ENCODE measurements at places on chromosomes 7 and 10.

DNA sequence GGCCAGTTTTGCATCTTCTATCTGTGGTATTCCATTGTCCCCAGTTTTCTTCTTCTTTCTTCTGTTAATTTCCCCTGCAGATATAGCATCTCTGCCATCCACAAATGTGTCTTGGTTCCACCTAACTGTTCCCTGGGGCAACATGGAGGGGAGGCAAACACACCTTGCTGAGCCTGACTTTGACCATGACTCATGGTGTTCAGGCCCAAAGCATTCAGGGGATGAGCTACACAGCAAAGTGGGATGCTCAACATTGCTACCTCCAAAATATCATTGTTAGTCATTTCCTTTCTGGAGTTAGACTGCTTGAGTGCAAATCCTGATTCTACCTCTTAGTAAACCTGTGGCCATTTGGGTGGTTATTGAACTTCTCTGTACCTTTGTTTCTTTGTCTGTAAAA, 542.7 kb downstream of the LRMDA start:
- DNase-seq, result no peak

GRCh38 chr10:132459301-132460003, 62.5 kb downstream of the PWWP2B start:
- DNase-seq, result no peak

DNA sequence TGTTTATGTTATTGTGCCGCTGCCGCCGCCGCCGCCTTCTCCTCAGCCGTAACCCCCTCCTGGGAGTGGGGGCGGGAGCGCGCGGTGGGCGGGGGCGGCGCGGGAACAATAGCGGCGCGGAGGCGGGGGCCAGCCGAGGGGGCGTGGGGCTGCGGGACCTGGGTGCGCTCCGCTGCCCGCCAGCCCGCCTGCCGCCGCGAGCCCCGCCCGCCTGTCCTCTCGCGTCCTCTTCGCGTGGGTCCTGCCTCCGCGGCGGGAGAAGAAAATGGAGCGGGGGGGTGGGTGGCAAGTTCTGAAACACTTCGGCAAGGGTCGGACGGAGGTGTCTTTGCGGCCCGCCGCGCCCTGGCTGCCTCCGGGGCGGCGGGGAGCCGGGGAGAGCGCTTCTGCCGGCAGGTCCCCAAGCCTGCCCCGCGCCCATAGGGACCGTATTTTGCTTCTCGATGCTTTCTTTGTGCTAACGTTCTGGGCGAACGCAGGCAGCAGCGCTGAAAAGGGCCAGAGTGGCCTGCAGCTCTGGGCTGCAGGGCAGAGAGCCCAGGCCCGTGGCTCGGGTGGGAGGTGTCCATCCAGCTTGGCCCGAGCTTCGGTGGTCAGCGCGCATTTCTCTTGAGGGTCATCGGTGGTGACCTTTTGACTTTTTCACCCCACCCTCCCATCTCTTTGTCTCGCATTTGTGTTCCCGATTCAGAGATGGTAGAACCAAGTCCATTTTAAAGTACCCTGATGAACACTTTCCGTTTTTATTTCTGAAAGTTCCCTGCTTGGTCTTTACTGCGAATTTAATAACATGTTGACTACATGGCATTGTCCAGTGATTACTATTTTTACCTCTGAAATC, 613 bp downstream of the MAPK8 start:
- peak; percentile 67 for DNase-seq

- DNase-seq, result no peak
Observed at GRCh38 chr7:82375129-82375528, 68.4 kb downstream of the CACNA2D1 start.

DNA sequence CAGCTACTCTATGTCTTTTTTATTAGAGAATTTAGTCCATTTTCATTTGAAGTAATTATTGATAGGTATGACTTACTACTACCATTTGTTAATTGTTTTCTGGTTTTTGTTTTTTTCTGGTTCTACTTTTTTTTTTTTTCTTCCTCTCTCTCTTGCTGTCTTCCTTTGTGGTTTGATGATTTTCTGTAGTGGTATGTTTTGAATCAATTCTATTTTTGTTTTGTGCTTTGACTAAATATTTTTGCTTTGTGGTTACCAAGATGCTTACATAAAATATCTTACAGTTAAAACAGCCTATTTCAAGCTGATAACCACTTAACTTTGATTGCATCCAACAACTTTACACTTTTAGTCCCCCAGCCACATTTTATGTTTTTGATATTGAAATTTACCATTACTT, 3.3 kb upstream of the OR2F2 start:
- no peak for DNase-seq

DNA sequence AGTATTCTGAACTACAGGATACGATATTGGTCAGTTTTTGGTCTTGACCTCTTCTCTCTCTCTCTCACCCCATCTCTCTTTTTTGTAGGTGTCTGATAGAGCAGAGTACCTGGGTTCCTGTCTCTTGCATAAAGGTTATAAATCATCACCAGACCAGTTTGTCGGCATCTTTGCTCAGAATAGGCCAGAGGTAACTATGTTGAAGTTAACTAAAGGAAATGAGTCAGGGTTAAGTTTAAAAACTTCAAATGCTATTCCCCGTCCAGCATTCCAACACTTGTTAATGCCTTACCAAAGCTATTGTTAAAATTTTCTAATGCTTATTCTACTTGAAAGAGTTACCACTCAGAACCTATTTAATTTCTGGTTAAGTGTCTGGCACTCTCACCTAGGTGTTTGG, 30.7 kb downstream of the ACSL5 start:
- DNase-seq, result no peak

GRCh38 chr10:97771055-97771891, 526 bp downstream of the SFRP5 start:
- no peak for DNase-seq

- DNase-seq, result peak; percentile 50
Observed at GRCh38 chr10:84179059-84179710, 5.6 kb downstream of the GPR15LG start.

- no peak for DNase-seq
Observed at GRCh38 chr7:39399986-39400385, 166.2 kb upstream of the YAE1 start.

- DNase-seq, result no peak
Observed at GRCh38 chr7:45543473-45543872, 30.7 kb upstream of the ADCY1 start.

- no peak for DNase-seq
Observed at GRCh38 chr7:125425506-125425905, 495.9 kb upstream of the POT1 start.

- DNase-seq, result no peak
Observed at GRCh38 chr10:117752103-117752502, 209.6 kb downstream of the EMX2 start.

DNA sequence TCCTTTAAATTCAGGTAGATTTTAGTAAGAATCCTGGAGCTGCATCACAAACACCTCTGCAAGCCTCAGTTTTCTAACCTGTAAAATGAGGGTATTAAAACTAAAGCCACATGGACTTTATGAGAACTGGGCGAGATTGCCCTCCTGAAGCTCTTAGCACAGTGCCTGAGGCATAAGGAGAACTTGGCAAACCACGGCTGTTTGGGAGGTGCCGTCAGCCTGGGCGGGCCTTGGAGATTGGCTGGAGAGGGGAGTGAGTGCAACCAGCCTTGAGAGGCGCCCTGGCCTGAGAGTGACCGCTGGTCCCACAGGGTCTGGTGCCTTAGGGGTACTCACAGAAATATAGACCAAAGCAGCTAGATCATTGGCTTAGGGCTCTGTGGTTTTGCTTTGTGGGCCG, 5.4 kb upstream of the TNS3 start:
- DNase-seq, result no peak

- DNase-seq, result no peak
Observed at GRCh38 chr10:31157123-31158010, 125.7 kb upstream of the ZNF438 start.

DNA sequence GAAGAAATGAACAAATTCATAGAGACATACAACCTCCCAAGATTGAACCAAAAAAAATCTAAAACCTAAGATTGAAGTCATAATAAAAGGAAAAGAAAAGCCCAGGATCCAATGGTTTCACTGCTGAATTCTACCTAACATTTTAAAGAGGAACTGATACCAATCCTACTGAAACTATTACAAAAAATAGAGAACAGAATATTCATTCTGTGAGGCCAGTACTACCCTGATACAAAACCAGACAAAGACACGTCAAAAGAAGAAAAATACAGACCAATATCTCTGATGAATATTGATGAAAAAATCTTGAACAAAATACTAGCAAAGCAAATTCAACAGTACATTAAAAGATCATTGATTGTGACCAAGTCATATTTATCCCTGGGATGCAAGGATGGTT, 128.5 kb upstream of the STEAP1 start:
- no peak for DNase-seq

- peak; percentile 16 for DNase-seq
Observed at GRCh38 chr10:50503661-50504320, 120.0 kb downstream of the SGMS1 start.

DNA sequence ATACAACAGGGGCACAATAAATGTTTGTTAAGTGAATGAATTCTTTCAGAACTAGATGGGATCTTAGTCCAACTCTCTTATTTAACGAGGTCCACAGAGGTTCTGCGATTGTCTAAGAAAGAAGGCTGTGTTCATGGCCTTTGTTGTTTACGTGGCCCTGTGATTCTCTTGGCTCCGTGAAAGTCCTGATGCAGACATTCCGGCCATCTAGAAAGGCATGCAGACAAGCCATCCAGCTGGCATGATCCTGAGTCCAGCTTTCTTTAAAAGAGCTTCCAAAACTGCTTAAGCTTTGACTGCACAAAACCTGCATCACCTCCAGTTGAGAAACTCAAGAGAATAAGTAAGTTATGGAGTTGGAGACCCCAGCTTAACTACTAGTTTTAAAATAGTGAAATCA, 26.0 kb downstream of the EGFR start:
- no peak for DNase-seq

- DNase-seq, result no peak
Observed at GRCh38 chr7:71710442-71710841, 578.5 kb downstream of the GALNT17 start.

- peak; percentile 39 for DNase-seq
Observed at GRCh38 chr10:69055241-69055640, 32.7 kb upstream of the SRGN start.

- no peak for DNase-seq
Observed at GRCh38 chr10:17138460-17139042, 8.9 kb upstream of the CUBN start.

GRCh38 chr10:84214046-84214572, 11.2 kb downstream of the LRIT2 start:
- DNase-seq, result no peak

DNA sequence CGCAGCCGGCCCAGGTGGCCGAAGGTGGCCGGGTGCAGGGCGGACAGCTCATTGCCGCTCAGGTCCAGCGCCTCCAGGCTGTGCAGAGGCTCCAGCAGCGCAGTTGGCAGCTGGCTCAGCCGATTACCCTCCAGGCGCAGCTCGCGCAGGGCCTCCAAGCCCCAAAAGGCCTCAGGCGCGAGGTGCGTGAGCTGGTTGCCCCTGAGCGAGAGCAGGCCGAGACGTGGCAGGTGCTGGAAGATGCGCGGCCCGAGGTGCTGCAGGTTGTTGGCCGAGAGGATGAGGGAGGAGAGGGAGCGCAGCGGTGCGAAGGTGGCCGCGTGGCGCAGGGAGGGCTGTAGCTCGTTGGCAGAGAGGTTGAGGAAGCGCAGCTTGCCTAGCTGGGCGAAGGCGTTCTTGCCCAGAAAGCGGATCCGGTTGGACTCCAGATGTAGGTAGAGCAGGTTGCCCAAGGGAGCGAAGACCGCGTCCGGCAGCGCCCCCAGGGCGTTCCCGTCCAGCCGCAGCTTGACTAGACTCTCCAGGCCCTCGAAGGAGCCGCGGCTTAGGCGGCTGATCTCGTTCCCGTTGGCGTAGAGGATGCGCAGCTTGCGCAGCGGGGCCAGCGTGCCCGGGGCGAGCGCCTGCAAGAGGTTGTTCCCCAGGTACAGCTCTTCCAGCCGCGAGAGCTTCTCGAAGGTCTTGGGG, 923 bp downstream of the TRIL start:
- no peak for DNase-seq
